Cerebellar cortex (tissue), 1 donor: ENCODE measurements at places on chromosomes 11 and 22.

- DNase-seq = no peak
Measured at GRCh38 chr11:105181100-105181499, 41.5 kb upstream of the CARD18 start.

DNA sequence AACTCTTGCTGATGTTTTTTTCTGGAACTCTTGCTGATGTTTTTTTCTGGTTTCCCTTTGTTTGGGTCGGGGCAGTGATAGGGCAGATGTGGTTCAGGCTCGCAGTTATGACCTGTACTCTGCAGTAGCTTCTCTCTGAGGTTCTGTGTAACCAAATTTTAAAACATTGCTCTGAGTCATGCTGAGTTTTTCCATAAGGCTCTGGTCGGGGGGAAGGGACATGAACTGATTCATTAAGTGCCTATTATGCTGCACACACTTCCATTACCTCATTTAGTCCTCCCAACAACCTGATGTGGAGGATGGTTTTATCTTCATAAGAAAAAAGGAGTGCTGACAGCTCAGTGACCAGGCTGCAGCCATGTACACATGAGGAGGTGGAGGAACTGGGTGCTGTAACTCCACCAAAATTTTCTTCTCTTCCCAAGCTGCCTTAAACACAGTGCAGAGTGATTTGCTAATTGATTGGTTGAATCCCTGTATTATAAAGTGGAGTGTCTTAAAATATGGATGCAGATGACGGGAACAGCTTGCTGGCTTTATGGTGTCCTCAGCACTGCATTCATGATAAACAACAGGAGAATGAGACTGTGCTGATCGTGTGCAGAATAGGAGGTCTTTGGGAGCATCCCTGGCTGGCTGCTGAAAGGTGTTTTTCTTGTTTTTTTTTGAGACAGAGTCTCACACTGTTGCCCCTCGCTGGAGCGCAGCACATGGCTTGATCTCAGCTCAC lies 19.1 kb downstream of the TNRC6B start:
- no peak for DNase-seq

GRCh38 chr22:46078241-46079092 lies 71.9 kb upstream of the PPARA start:
- peak; percentile 93 for DNase-seq

DNA sequence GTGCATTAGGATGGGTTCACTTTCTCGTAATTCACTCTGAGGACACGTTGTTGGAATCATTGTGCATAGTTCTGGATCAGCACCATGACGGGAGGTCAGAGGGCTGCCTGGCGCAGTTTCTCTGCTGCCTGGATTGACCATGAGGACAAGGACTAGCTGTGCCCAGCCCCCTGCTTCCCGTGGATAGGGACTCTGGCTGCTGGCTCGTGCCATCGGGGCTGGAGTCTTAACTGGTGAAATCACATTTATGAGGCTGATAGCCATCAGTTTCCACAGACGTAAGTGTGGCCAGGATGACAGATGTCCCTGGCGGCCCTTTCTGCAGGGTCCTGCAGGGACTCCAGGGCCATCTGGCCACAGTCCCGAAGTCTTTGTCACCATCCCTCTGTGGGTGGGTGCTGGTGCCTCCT lies 24.1 kb upstream of the GRAMD4 start:
- DNase-seq = peak; percentile 26

DNA sequence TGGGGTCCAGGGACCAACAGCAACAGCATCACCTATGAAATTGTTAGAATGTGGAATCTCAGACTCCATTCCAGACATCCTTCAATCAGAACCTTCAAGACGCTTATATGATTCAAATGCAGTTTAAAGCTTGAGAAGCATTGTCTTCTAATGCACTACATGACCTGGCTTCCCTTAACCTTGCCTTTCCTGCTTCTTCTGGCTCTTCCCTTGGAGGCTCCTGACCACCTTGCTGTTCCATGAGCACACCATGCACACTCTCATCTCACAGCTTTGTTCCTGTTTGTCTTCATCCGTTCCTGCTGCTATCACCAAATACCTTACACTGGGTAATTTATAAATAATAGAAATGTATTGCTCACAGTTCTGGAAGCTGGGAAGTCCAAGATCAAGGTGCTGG lies 26.1 kb downstream of the ZC3H12C start:
- DNase-seq = no peak

DNA sequence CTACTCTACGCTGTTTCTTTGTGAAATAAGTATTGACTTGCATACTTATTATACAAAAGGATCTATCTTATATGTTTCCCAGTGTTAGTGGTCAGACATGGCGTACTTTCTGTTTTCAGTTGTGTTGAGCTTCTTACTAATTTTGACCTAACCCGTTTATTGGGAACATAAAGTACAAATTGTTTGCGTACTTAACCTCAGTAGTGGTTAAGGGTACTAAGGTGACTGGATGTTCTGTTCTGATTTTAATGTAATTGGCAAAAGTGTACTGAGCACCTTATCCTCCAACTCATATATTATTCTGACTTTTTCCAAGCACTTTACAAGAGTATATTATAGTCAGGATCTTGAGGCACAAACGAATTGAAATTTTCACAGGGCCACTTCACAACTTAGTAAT lies 17.2 kb downstream of the TBCEL start:
- DNase-seq = no peak

DNA sequence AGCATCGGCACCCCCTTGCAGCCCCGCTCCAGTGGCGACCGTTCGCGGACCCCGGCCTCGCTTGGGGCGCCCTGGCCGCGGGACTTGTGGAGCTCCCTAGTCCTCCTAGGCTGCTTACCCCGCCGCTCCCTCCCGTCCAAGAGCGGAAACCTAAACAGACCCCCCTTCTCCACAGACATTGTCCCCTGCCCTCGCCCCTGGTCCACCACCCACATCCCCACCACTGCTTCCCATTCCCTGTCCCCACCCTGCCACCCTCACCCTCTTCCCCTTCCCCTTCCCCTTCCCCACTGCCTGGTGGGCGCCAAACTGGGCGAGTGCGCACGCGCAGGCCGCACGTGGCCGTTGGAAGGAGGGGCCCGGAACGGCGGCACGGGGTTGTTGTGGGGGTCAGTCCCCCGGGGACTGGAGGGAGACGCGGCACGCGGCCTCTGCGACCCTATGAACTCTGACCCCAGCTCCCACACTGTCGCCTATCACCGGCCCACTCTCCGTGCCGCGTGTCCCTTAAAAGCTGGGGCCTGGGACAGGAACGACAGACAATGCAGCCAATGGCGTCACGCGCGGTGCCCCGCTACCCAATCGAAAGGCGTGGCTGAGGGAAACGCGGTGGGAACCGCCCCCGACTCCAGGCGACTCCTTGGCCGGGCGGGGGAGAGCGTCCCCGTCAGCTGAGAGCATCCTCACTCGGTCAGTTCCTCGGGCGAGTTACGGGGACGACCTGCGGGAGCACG lies at the start of gene SNX32:
SNX32 (plus strand) TSS at position 667 of the 734 bp plus-strand sequence. CDS start 103 bp downstream, outside the sequence.
- DNase-seq = peak; percentile 94

- DNase-seq = no peak
Measured at GRCh38 chr11:20369826-20370225, 6.3 kb downstream of the HTATIP2 start.

DNA sequence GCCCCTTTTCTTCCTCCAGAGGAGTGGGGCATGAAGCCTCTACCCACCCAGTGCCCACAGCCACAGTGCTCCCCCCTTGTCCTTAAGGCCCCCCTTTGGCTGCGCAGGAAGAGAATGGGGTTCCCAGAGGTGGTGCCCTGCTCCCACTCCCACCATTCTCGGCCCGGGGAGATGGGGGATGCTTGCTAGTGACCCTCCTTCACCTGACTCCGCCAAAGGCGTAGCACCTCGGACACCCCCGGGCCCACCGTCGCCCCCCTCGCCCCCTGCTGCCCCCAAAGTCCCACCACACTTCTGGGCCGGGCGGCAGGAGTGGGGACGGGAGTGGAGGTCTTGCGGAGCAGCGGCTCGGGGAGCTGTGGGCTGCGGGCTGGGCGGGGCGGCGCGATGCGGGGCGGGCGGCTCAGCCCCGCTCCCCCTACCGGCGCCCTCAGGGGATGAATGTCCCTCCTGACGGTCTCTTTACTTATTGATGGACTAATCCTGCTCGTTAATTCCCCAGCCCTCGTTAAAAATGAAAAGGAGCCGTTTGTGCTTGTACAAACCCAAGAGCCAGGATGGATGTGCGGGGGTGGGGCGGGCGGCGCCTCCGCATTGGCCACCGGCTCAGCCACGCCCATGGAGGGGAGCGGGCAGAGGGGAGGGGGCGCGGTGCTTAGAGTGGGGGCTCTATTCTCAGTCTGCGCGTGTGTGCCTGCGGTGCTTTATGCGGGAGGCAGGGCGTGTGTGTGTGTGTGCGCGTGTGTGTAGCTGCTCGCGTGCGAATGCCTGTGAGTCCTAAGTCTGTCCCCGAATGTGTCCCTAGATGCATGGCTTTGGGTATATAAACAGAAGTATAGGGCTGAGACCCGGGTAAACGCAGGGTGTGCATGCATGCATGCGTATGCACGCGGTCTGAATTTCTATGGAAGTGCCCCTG lies 25.6 kb downstream of the SYT7 start:
- no peak for DNase-seq

- peak; percentile 18 for DNase-seq
Measured at GRCh38 chr11:102115557-102115956, 5.3 kb downstream of the YAP1 start.

- no peak for DNase-seq
Measured at GRCh38 chr11:120413480-120413879, 77.3 kb downstream of the ARHGEF12 start.

DNA sequence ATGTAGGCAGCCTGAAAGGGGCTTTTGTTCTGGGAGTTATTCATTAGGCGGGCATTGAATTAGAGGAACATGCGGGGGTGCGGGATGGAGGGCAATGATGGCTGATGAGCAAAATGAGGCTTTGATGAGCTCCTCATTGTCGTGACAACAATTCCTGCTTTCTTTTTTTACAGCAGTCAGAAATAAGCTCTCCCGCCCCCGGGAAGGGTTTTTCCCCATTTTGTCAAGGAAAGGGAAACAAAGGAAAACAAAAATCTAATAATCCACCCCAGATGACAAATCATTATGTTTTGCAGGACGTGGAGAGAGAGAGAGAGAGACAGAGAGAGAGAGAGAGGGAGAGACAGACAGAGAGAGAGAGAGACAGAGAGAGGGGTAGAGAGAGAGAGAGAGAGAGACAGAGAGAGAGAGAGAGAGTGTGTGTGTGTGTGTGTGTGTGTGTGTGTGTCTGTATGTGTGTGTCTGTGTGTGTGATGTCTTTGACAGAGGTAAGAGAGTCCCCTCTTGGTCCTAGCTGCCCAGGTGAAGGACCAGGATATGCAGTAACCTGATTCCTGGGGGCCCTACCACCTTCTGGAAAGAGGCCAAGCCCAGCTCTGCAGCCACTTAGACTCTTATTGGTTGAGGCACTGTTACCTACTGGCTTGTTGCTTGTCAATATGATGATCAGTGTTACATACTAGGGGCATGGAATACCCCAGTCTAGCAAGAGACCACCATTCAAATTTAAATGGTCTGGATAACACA lies 46.7 kb upstream of the PARVA start:
- DNase-seq = no peak

DNA sequence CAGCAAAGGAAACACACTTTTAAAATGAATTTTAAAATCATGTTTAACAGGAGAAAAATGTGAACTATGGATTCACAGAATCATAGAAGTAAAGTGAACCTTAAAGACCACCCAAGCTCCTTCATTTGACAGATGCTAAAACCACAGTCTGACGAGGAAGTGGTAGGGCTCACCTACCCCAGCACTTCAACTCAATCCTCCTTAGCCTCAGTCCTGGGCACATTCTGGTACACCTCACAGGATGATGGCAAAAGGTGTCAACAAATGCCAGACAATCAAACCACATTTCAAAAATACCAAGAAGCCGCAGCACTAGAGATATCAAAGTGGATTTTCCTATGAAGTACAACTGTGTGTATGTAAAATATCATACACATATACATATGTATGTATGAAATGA lies 43.1 kb downstream of the PITPNB start:
- DNase-seq = no peak

- no peak for DNase-seq
Measured at GRCh38 chr11:110832539-110832938, 120.3 kb upstream of the ARHGAP20 start.

DNA sequence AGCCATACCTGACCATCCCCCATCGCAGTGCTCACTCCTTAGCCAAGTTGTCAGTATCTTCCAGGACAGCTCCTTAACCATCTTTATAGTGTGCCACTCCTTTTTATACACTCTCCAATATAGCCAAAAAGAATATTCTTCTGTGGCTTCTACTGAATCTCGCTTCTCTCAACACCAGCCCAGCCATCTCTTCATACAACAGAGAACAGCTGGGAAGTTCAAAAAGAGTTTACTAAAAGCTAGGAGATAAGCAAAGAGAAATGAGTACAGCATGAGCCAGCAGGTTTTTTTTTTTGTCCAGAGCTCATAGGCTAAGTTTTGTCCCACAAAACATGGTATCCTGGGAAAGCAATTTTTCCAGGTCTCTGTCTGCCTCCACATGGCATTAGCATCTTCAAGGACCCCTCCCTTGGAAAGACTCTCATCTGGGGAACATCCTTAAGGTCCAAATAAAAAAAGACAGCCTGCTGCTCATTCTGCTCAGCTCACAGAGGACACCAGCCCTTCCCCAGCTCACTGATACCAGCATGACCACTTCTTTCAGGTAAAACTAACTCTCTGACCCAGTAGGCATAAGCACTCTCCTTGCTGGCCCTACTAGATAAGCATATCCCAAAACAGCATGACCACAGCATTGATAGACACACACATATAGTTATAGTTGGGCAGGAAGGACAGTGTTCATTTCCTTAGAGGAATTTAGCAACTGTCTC lies 48.8 kb upstream of the YWHAH start:
- DNase-seq = no peak
